ENCODE measurements at places on chromosomes 16 and 17. TPM values are rescaled to one million over a fixed set of nuclear protein-coding genes. Genes with fewer than 3 reads are reported as not detected.

Gene MYO15A
- total RNA-seq, result 1.3 TPM

Gene KRTAP9-8
- total RNA-seq, result not detected

Gene CLEC19A
- not detected for total RNA-seq

Gene KIF19
- 0.63 TPM for total RNA-seq

Gene HAS3
- 4.2 TPM for total RNA-seq

Gene GPR139
- not detected for total RNA-seq
